ENCODE measurements at places on chromosomes 5 and 9. TPM values are rescaled to one million over a fixed set of nuclear protein-coding genes. Genes with fewer than 3 reads are reported as not detected.
A peak's percentile ranks its signal among the peaks of the same experiment; 100 is the strongest.

DNA sequence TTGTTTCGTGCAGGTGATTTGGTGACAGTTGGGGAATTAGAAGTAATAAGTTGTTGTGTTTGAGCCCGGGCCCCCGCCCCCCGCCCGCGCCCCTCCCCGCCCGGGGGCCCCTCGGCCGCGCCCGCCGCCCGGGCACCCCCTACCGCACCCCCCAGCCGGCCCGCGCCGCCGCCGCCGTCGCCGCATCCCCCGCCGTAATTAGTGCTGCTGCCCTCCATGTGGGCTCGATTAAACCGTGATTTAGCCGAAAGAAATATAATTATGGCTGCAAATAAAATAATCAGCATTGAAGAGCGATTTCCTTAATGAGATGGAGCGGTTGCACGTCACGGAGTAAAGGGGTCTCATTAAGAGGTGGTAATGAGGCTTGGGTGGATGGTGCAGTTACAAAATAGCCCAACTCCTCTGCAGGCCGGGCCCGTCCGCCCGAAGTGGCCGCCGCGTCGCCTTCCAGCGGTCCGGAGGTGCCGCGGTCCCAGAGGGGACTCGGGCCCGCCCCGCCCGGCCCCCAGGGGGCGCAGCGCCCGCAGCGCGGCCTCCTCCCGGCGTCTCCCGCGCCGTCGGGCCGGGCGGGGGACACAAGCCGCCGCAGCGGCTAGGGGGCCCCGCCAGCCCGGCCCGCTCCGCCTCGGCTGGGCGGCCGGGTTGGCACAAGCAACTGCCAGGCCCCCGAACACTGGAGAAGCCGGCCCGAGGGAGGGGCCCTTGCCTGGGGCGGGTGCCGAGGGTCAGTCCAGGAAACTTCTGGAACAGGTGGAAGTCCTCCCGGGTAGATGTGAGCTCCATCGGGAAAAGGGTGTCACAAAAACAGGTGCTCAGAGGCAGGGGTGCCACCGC, 6.9 kb upstream of the OTP start:
- DNase-seq = no peak

LCN9 gene
- total RNA-seq = not detected

DNA sequence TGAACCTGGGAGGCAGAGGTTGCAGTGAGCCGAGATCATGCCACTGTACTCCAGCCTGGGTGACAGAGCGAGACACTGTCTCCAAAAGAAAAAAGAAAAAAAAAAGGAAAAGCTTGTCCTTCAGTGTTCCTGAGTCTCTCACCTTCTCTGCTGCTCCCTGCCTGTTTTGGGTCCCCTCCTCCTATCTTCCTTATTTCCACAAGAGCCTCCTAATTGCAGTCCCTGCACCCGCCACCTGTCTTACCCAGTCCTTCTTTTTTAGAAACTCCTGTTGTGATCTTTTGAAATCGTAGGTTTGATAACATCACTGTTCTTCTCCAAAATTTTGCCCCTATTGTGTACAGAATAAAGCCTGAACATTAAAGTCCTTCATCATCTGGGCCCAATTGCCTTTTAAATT, 234.9 kb downstream of the SH3GL2 start:
- no peak for DNase-seq

- DNase-seq = no peak
Observed at GRCh38 chr9:93864840-93865239, 90.3 kb downstream of the BARX1 start.

- no peak for DNase-seq
Observed at GRCh38 chr5:19988457-19988856, 457 bp upstream of the CDH18 start.

GPX8 gene
- total RNA-seq = 0.37 TPM

DNA sequence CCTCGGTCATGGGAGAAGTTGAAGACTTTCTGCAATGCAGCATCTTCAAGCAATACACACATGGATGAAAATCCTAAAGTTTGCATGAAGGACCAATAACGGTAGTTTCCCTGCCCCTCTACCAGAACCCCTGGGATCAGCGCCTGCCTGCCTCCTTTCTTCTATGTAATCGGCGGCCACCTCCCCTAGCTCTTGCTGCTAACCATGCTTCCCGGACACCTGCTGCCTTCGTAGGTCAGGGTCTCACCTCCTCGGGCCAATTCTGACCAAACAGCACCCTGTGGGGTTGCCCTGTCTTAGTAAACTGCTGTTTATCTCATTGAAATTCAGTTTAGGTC, 388 bp upstream of the MED10 start:
- no peak for DNase-seq

GRCh38 chr5:32057187-32058096, 116.7 kb downstream of the GOLPH3 start:
- DNase-seq = peak; percentile 52

- DNase-seq = no peak
Observed at GRCh38 chr9:11892401-11892800, 800.8 kb upstream of the TYRP1 start.

DND1 gene
- 2.7 TPM for total RNA-seq

DNA sequence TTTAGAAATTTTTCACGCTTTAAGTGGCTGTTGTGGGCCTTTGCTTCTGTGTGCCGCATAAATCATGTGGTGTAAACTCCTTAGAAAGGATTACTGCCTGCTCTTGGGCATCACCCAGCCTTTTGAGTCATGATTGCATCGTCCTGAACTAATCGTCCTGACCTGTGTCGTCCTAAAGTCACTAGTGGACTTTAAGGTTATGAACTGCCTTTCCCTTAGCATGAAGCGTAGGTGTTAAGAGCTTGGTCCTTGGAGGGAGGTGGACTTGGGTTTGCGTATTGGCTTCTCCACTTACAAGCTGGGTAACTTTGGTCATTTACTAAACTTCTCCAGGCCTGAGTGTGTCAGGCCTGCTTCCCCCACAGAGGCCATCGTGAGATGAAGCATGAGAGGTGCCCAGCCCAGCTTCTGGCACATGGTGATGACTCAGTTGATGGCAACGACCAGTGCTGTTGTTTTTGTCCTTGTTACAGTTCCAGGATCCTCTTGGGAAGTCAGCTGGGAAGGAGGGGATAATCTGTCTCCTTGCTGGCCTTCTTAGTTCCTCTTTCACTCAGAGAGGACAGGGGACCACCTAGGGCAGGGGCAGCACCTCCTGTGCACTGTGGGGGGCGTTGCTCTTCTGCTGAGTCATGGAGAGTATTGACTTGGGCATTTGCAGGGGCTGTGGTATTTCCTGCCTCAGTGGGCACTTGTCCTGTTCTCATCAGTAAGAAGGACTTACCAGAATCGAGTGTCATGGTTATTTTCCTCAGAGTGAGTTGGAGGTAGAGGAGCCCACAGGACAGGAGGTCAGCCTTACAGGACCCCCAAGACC, 54.2 kb upstream of the NCS1 start:
- no peak for DNase-seq

DNA sequence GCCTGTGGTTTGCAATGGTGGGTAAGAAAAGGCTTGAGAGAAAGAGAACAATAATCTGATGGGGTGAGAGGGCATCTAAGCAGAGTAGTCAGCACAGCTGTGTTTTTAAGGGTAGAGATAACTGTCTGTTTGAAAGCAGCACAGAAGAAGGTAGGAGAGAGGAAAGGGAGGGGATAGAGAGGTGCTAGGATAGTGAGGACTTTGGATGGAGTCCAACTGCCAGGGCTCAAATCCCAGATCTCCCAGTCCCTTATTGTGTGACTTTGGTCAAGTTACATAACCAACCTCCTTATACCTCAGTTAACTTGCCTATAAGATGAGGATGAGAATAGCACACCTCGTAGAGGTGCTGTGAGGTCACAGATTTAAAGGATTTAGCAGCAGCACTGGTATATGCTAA, 55.6 kb downstream of the GPR21 start:
- DNase-seq = no peak
